NK-92 treated with Interleukin-12 subunit alpha and Interleukin-12 subunit beta, amount 100 ng/mL, for 24 hours (cell line): ENCODE measurements at places on chromosomes 4 and X.

GRCh38 chr4:118765399-118765798 is 70.5 kb downstream of the SEC24D start:
- DNase-seq = no peak

GRCh38 chrX:136694431-136695087 is 46.6 kb downstream of the CD40LG start:
- no peak for DNase-seq

DNA sequence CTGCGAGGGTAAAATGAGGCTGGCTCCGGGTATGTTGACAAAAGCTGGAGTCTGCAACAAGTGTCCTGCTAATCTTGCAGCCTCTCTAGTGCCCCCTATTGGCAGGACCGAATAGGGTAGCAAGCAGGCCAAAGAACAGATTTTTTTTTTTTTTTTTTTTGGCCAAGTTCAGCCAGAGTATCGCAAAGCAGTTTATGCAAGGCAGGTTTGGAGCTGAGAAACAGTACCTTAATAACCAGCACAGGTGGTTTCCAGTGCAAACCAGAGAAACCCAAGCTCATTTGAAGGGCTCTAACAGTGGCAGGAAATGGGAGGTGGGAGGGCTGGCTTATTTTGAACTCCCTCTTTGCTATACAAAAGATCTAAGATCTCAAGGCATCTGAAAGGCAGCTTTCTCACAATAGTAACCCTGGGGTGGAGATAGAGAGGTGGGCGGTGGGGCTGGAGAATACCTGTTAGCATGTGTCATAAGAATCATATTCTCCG is 38.2 kb upstream of the OCIAD2 start:
- no peak for DNase-seq

DNA sequence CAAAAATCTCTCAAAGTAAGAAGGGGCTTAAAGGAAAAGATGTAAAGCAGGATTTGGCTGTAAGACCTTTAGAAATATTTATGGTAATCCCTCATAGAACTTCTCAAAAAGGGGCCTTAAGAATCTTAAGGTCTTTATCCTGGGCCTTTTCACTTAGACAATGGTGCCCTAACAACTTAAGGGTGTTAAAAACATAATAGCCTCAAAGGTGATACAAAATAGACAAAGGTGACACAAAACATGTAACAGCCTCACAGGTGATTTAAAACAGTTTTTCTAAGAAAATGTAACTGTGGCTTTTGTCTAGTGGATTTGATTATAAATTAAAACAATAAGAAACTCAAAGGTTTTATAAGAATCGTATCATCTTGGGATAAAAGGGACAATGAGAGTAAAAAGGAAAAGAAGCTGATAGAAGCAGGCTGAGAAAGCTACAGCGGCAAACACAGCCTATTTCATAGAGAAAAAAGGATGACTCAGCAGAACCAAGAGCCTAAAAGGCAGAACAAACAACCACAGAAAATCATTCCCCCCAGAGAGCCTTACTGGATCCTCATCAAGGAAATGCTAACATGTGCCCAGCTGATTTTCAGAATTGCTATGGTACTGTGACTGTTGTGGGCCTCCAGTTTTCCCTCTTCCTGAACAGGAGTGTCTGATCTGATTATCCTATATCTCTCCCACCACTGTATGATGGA is 164.3 kb downstream of the STPG2 start:
- DNase-seq = no peak

DNA sequence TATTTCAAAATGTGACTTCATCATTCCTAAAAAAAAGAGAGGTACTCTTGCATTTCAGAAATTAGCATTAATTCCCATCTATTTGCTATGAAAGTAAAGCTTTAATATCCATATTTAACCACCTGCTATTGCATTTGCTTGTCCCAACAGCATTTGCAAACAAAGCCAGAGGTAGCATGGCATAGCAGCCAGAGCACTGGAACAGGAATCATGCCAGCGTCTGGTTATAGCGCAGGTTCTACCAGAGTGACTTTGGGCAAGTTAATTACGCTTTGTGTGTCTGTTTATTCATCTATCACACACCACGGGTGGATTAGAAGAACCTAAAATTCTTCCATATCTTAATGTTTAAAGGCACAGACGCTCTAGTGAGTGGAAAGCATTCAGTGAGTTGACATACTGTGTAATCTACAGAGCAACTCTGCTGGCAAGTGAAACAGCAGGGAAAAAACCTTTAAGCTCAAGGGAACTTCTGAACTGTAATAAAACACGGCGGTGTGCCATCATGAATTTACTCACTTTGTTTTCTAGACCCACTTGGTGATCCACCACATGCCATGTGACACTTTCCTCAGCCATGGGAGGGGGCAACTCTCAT is 76.6 kb upstream of the QRFPR start:
- DNase-seq = no peak

- no peak for DNase-seq
Measured at GRCh38 chr4:184331268-184331995, 113.8 kb upstream of the ENPP6 start.

- no peak for DNase-seq
Measured at GRCh38 chr4:41989994-41990364, 351 bp upstream of the SLC30A9 start.

- DNase-seq = no peak
Measured at GRCh38 chr4:132646186-132646585, 502.9 kb upstream of the PCDH10 start.

GRCh38 chr4:152065545-152065944 is 304.7 kb upstream of the GATB start:
- no peak for DNase-seq

DNA sequence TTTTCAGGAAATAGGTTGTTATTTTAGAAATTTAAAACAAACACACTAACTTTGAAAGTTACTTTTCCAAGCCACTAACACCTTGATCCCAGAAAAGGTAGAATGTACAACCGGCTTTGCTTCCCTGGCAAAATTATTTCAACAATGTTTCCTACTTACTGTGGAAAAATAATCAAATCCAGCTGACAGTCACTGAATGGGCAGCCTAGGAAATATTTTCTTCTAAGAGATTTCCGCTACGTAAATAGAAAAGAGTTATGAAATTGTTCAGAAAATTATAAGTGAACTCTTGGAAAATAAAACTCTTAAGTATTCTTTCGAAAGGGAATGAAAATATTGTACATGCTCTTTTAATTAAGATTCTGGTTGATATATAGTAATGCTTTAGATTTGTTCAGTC is 195.7 kb downstream of the GASK1B start:
- DNase-seq = no peak

- no peak for DNase-seq
Measured at GRCh38 chrX:25198891-25199290, 183.1 kb upstream of the ARX start.

- no peak for DNase-seq
Measured at GRCh38 chr4:172356016-172356415, 542.8 kb downstream of the GALNTL6 start.

DNA sequence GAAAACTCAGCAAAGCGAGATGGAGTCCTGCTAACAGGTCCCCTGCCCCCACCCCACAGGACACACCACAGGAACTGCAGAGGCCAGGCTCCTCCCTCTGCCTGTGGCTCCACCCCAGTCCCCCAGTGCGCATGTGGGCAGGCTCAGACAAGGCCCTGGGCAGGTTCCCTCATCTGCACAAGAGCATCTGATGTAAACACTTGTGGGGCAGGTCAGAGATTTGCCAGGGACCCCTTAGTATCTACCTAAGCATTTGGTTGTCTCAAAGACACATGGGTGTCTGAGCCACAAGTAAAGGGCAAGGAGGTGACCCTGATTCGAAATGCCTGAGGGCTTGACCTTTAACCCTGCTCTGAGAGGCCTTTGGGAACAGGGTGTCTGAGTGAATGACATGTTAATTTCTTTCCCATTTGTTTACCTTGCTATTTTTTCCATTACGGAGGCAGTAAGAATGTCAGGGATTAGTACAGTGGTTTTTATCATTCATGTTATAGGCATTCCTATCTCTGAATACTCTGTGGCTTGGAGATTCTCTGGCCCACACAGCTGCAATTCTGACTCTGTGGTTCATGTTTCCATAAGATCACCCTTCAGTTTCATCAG is 85.3 kb downstream of the ZNF518B start:
- no peak for DNase-seq

- DNase-seq = no peak
Measured at GRCh38 chr4:14115106-14115505, 487.6 kb upstream of the BOD1L1 start.

DNA sequence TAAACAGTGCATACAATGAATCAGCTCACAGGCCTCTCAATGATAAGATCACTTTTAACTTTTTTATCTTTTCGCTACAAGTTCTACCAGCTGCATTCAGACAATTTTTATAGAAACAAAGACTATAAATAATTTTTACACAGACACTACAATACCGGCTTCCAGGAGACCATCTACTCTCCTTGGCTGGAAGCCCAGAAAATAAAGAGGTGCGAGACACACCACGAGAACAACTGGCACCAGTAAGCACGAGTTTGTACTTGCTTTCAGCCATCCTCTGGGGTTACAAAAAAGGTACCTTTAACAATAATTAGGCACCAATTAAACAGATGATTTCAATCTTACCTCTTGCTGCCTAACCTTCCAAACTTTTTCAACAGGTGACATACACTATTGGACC is 11.2 kb upstream of the PRDX4 start:
- DNase-seq = no peak

GRCh38 chrX:72306085-72306801 is 529 bp upstream of the CITED1 start:
- no peak for DNase-seq

- no peak for DNase-seq
Measured at GRCh38 chrX:100745806-100746537, 14.1 kb upstream of the SYTL4 start.

GRCh38 chr4:19936476-19936875 is 315.2 kb upstream of the SLIT2 start:
- DNase-seq = no peak

GRCh38 chrX:135000516-135000915 is 9.7 kb downstream of the SMIM10 start:
- DNase-seq = no peak

GRCh38 chr4:86151196-86151595 is 208.7 kb downstream of the MAPK10 start:
- DNase-seq = no peak

GRCh38 chr4:5787311-5787710 is 76.3 kb downstream of the EVC start:
- DNase-seq = no peak

GRCh38 chr4:133982533-133983224 is 218.9 kb downstream of the PABPC4L start:
- no peak for DNase-seq

DNA sequence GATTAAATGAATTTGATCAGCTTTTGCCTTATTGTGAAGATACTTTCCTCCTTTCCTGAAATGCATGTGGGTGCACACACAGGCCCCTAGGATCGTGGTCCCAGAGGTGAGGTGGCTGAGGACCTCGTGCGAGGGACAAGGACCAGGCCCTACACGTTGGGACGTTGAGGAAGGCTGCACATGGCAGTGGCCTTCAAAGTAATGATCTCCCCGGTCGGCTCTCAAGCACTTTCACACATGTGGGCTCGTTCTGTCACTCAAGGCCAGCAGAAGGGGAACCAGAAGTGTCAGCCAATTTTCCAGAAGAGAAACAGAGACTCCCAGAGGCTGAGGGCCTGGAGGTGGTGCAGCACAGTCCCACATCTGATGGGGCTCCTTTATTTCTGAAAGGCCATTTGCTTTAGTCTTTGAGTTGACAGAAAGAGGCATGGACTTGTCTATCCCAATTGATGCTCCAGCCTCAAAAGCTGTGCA is 196.8 kb downstream of the AFAP1 start:
- no peak for DNase-seq

GRCh38 chr4:48035952-48036351 is 19.4 kb downstream of the NIPAL1 start:
- no peak for DNase-seq

DNA sequence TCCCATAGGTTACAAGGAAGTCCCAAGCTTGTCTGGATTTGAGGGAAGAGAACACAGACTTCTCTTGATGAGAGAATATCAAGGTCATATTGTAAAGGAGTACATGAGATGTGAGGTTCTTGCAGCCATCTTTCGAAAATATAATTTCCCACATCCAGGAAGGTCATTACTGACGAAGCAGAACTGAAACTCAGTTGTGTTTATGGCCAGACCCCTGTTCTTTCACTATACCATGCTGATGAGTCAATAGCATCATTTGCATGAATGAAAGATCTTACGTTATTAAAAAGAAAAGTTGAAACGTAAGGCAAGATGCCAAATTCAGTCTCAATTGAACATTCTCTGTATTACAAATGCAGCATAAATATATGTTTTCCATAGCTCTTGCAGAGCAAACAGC is 14.2 kb upstream of the CCDC149 start:
- DNase-seq = no peak
